DND-41 (cell line): ENCODE measurements at places on chromosomes 3 and 15.
A peak's percentile ranks its signal among the peaks of the same experiment; 100 is the strongest.

DNA sequence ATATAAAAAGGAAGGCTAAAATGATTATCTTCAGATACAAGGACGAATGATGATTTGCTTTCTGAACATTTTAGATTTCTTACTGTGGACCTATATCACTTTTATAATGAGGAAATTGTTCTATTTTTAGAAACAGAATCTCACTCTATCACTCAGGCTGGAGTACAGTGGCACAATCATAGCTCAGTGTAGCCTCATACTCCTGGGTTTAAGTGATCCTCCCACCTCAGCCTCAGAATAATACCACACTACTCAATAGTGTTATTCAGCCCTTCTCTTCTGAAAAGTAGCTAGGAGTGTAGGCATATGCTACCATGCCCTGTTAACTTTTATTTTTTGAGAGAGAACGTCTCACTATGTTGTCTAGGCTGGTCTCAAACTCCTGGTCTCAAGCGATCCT, 15.8 kb downstream of the DNAJC13 start:
- DNase-seq = no peak

DNA sequence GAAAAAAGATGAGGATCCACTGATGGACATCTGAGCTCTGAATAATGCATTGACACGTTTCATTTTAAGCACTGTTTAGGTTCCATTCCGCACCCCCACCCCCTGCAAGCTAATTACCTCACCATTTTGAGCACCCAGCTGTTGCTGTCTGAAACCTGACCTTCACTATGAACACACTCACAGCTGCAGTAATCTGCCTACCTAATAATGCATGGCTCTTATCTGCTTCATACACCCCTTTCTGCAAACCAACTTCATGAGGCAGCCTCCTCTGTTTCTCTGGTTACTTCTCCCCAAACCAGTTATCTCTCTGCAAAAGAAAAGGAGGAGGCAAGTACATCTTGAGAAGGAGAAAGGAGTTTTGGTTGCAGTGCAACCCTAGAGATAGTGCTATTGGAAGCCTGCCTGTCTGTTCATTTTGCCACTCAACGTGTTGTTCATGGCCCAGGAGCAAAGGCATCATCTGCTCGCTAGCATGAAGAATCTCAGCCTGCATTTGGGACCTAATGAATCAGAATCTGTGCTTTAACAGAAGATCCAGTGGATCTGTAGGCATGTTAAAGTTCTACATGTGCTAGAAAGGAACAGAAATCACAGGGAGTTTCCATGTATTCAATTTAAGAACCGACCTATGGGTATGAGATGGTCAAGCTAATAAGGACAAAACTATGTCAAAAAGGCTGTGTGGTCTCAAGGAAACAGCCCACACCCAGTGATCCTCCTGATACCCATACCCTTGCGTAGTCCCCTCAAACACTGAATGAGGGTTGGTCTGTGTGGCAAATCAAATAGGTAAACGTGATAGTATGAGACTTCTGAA, 87.2 kb downstream of the MB21D2 start:
- no peak for DNase-seq

GRCh38 chr3:53989451-53989850, 97.8 kb upstream of the SELENOK start:
- no peak for DNase-seq

GRCh38 chr3:31790193-31791089, 190.6 kb downstream of the OSBPL10 start:
- peak; percentile 14 for DNase-seq

GRCh38 chr3:141052201-141053069, 1.3 kb downstream of the SPSB4 start:
- peak; percentile 35 for DNase-seq

GRCh38 chr3:127479449-127479848, 111.1 kb downstream of the TPRA1 start:
- no peak for DNase-seq
